ENCODE measurements at places on chromosomes 4 and X. TPM values are rescaled to one million over a fixed set of nuclear protein-coding genes. Genes with fewer than 3 reads are reported as not detected.

DNA sequence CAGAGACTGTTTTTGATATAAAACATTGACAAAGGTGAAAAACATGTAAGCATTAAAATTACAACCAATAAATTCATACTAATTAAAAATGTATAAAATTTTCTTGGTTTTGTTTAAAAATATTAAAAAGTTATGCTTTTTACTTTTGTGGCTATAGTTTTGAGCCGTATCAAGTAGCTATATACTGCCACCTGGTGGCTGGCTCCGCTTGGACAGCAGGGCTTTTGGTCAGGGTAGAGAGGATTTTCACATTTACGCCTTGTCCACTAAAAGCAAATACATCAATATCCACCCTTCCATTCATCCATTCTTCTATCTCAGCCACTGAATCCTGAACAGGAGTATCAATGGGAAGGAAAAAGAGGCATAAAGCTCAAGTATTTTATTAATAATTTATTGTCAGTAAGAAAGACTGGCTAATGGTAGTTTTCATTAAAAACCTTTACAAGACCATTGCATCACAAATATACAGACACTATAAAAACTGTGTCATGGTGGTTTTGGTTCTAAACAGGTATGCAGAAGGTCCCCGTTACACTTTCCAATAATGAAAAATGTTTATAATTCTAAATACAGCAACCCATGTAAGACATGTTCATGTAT, 32.1 kb upstream of the MTNR1A start:
- no peaks in the 10 kb centered on the region for H3K27me3 ChIP-seq
- peaks cover 10% of the 10 kb centered on the region for H3K36me3 ChIP-seq
- H3K27ac ChIP-seq, result no peak overlapping the region
- H3K4me3 ChIP-seq, result no peak overlapping the region

Gene PIGA
- polyA plus RNA-seq, result 11.2 TPM

Gene MAMLD1
- polyA plus RNA-seq, result 33.7 TPM

Gene SPANXD
- polyA plus RNA-seq, result not detected

- no peaks in the 10 kb centered on the region for H3K27me3 ChIP-seq
- H3K4me1 ChIP-seq, result no peaks in the 10 kb centered on the region
- DNase-seq, result no peak
These were observed 79.7 kb downstream of the KIT start for GRCh38 chr4:54737421-54737820.

DNA sequence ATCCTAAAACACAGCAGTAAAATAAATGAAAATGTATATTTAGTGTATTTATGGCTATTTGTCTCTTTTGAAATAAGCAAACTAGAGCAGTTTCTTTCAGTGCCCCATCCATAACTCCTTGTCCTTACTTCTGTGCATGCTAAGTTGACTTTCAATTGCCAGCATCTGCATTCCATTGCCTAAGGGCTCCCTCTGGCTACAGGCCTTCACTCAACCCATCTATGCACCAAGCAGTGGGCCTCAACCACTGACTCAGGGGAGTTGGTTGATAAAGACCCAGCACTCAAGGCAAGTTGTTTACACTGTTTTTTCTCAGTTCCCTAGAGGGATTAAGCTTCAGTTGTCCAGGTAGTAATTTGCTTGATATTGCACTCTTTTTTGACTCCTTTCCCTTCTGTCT, 265.7 kb downstream of the IQCM start:
- no peaks in the 10 kb centered on the region for H3K36me3 ChIP-seq
- no peak overlapping the region for H3K27ac ChIP-seq
- no peak for DNase-seq
- no peaks in the 10 kb centered on the region for H3K4me1 ChIP-seq

DNA sequence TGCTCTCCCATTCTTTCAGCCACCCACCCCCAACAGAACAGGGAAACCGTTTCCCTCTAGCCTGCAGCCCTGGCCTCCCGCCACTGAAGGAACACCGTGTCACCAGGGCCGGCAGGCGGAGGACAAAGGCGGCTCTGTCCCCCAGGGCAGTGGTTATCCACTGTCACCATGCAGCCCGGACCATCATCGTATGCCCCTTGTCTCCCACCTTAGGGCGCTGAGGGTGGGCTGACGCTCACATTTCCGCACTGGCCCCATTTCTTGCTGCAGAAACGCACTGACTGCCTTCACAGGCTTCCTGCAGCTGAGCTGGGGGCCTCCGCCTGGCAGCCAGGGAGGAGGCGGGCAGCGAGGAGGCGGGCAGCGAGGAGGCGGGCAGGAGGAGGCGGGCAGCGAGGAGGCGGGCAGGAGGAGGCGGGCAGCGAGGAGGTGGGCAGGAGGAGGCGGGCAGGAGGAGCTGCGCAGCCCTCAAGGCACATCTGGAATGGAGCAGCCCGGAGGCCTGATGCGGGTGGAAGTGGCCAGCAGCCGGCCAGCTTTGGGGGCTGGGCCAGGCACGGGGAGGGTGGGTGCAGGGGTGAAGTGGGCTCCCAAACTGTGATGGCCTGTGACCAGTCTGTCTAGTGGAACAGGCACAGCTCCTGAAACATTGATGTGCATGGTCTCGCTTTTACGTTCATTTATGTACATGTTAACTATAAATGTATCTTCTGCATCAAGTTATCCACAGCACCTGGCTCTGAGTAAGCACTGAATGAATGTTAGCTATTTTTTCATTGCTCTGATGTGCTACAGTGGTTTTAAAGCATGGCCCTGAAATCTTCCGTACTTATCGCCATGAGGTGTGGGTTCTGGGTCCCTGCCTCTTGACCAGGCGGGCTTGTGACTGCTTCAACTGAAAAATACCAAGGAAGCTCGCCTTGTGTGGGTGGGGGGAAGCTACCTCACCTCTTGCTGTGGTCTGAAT, 20.6 kb upstream of the KIAA0232 start:
- no peak overlapping the region for H3K4me3 ChIP-seq
- H3K36me3 ChIP-seq, result no peaks in the 10 kb centered on the region
- H3K4me1 ChIP-seq, result peaks cover 18% of the 10 kb centered on the region
- no peaks in the 10 kb centered on the region for H3K27me3 ChIP-seq
- no peak for DNase-seq

GRCh38 chr4:55499495-55499894, 47.2 kb downstream of the CLOCK start:
- no peak overlapping the region for H3K4me3 ChIP-seq
- no peaks in the 10 kb centered on the region for H3K4me1 ChIP-seq
- no peaks in the 10 kb centered on the region for H3K27me3 ChIP-seq
- no peaks in the 10 kb centered on the region for H3K36me3 ChIP-seq
- H3K27ac ChIP-seq, result no peak overlapping the region

GRCh38 chrX:18714910-18715309, 7.5 kb downstream of the PPEF1 start:
- no peak for DNase-seq
- no peak overlapping the region for H3K4me3 ChIP-seq
- no peak overlapping the region for H3K27ac ChIP-seq
- H3K4me1 ChIP-seq, result no peaks in the 10 kb centered on the region

Gene TMSB15B
- 35.5 TPM for polyA plus RNA-seq

Gene CD40LG
- not detected for polyA plus RNA-seq

Gene VCX3B
- polyA plus RNA-seq, result not detected

Gene MAGEB17
- 0.54 TPM for polyA plus RNA-seq

DNA sequence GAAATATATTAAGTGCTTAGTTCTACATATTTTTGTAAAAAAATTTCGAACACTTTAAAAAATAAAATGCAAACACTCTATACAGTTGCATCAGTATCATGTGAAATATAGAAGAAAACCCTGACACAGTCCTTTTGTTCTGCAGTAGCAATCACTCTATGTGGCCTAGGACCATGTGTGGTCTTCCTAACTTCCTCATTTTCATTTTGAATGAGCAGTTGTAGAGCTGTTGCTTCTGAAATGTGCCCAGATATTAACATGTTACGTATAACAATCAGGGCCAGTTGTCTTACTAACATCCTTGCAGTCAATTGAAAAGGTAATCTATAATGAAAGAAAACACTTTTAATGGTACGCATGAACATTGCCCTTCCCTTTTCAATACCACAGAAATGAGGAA, 107.9 kb downstream of the ZNF827 start:
- H3K4me1 ChIP-seq, result no peaks in the 10 kb centered on the region
- H3K27me3 ChIP-seq, result no peaks in the 10 kb centered on the region
- no peaks in the 10 kb centered on the region for H3K36me3 ChIP-seq

Gene GLOD5
- not detected for polyA plus RNA-seq

Measured in spinal cord (tissue), 10 donors.